ENCODE measurements at places on chromosomes 11 and 22.

- no peak for DNase-seq
Measured at GRCh38 chr22:31947296-31947695, 3.0 kb downstream of the YWHAH start.

DNA sequence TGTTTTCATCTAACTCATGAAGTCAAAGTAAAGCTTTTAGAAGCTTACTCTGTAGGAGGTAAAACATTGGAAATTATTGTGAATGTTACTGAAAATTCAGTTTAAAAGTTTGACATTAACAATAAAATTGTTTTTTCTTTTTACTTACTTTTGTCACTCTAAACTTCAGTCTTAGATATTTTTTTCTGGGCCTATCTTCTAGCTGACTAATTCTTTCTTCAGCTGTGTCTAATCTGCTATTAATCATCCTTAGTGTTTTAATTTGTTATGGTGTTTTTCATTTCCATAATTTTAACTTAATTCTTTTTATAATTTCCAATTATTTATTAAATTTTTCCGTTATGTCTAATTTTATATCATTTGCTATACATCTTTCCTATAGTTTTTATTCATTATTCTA lies 35.0 kb downstream of the IL10RA start:
- no peak for DNase-seq

DNA sequence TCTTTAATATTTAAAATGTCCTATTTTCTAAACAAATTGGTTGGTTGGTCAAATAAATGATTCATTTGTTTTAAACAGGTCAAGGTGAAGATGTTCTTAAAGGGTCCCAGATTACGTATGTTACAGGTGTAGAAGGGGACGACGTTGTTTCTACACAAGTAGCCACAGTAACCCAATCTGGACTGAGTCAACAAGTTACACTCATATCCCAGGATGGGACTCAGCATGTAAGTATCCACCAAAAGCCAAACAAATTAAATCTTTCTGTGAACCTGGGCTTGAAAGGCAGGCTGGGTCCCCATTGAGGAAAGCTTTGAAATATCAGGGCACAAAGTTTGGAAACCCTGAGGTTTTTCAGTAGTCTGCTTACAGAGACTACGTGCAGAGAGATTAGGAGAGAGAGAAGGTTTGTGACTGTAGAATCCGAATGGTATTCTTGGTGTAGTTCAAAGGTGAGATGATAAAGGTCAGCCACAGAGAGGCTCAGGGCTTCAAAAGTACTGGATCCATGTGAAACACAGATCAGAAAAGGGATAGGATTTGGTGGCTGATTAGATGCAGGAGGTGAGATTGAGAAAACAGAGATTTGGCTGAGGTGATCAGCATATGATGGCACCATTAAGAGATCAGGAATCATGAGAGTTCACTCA lies 51.7 kb downstream of the ZNF143 start:
- DNase-seq, result no peak

GRCh38 chr11:130611791-130612251 lies 163.4 kb downstream of the ADAMTS15 start:
- no peak for DNase-seq

DNA sequence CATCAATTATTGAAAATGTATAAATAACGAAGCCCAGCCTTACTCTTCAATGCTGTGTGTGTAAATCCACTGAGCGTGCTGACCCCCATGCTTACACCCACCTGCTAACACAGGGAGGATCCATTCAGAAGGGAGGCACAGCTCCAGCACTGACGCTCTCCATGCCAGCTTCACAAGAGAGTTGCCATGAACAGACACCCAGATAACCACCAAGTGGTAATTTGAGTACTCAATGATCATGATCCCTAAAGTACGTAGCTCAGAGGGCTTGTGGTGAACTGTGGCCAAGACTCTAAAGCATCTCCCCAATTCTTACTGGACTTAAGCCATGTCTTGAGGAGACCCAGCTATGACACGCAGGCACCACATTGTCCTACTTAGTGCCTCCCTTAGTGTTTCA lies 98.7 kb downstream of the IGLL1 start:
- DNase-seq, result no peak

GRCh38 chr22:23144932-23145877 lies at the start of gene RAB36:
Gene RAB36 (plus strand): TSS chr22:23145477. CDS start chr22:23146617, 1,140 bp downstream.
- peak; percentile 93 for DNase-seq

DNA sequence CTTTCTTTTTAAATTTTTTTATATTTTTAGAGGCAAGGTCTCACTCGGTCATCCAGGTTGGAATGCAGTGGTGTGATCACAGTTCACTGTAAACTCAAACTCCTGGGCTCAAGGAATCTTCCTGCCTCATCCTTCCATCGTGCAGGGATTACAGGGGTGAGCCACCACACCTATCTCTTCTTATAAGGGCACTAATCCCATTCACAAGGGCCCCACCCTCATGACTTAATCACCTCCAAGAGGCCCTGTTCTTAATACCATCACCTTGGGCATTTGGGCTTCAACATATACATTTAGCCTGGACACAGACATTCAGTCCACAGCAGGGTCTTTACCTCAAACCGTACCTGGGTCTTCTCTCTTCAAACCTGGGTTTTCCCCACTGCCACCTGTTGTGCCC lies 4.5 kb upstream of the GTSE1 start:
- DNase-seq, result no peak

GRCh38 chr11:126154691-126155090 lies 56.8 kb downstream of the RPUSD4 start:
- no peak for DNase-seq

- DNase-seq, result no peak
Measured at GRCh38 chr11:13160346-13160745, 117.2 kb upstream of the BMAL1 start.

DNA sequence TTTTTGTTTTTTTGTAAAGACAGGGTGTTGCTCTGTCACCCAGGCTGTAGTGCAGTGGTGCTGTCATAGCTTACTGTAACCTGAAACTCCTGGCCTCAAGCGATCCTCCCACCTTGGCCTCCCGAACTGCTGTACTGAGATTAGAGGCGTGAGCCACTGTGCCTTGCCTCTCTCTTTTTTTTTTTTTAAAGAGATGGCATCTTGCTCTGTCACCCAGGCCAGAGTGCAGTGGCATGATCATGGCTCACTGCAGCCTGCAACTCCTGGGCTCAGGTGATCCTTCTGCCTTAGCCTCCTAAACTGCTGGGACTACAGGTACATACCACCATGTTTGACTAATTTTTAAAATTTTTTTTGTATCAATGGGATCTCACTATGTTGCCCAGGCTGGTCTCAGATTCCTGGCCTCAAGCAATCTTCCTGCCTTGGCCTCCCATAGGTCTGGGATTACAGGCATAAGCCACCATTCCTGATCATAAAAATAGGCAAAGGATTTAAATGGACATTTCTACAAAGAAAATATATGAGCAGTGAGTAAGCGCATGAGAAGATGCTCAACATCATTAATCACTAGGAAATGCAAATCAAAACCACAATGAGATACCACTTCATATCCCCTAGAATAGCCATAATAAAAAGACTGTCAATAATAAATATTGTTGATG lies 17.3 kb upstream of the CLNS1A start:
- no peak for DNase-seq

DNA sequence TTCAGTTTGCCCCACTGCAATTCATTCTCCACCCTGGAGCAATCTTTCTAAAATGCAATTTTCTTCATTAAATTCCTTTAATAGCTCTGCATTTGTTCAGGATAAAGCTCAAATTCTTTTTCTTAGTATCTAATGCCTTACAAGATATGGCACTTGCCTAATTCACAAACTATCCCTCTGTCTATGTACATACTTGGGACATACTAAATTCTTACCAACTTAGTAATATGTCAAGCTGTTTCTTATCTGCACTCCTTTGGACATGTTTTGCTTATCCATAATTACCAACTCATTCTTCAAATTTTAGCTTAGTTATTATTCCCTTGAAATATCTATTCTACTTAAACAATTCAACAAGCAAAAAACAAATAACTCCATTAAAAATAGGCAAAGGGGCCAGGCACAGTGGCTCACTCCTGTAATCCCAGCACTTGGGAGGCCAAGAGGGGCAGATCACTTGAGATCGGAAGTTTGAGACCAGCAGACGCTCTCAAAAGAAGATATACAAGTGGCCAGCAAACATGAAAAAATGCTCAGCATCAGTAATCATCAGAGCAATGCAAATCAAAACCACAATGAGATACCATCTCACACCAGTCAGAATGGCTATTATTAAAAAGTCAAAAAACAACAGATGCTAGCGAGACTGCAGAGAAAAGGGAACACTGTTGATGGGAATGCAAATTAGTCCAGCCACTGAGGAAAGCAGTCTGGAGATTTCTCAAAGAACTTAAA lies 96.9 kb downstream of the FAM76B start:
- no peak for DNase-seq

GRCh38 chr22:47586038-47586437 lies 823.6 kb downstream of the TBC1D22A start:
- peak; percentile 3 for DNase-seq

- no peak for DNase-seq
Measured at GRCh38 chr22:35226958-35227647, 30.2 kb upstream of the HMGXB4 start.
